ENCODE measurements at places on chromosomes 4 and X. TPM values are rescaled to one million over a fixed set of nuclear protein-coding genes. Genes with fewer than 3 reads are reported as not detected.

DNA sequence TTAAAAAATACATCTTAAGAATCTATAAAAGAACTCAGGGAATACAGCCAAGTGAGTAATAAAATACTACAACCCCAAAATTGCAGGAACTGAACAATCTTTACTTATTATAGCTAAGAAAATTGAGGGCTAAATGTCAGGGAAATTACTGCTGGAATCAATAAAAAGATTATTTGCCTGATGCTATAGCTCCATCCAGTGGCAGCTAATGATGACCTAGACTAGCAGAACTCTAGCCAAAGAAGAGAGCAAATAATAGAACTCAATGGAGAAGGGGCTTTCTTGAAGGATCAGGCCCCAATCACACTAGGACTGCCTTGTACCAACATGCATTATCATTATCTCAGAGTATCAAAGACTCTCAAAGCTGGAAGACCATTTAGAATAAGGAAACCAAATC lies 85.0 kb upstream of the FAM241A start:
- peaks cover 7% of the 10 kb centered on the region for H3K27me3 ChIP-seq
- H3K4me1 ChIP-seq: no peaks in the 10 kb centered on the region
- no peak overlapping the region for H3K27ac ChIP-seq
- no peak for DNase-seq

GRCh38 chr4:48706736-48707135 lies 73.3 kb downstream of the FRYL start:
- peaks cover 17% of the 10 kb centered on the region for H3K4me1 ChIP-seq
- H3K36me3 ChIP-seq: peaks cover 26% of the 10 kb centered on the region
- H3K27me3 ChIP-seq: no peaks in the 10 kb centered on the region
- no peak for DNase-seq

DNA sequence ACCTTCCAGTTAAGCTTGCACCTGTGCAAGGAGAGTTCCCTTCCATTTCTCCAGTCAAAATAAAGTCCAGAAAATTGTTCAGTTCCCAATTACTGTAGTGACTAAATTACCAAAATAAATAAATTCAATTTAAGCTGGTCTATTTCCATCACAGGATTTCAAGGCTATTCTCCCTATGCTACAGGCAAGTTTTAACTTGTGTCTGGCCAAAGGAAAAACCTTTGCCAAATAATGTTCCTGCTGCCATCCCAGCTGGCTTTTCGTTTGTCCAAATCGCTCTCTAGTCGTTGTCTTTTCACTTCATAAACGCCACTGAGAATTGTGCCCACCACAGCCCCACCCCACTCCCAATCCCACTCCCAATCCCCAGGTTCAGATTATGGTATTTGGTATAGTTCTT lies 2.4 kb downstream of the KCTD8 start:
- H3K4me3 ChIP-seq: no peak overlapping the region
- peaks cover 9% of the 10 kb centered on the region for H3K4me1 ChIP-seq
- no peaks in the 10 kb centered on the region for H3K36me3 ChIP-seq
- H3K27ac ChIP-seq: no peak overlapping the region
- peaks cover 32% of the 10 kb centered on the region for H3K27me3 ChIP-seq

DNA sequence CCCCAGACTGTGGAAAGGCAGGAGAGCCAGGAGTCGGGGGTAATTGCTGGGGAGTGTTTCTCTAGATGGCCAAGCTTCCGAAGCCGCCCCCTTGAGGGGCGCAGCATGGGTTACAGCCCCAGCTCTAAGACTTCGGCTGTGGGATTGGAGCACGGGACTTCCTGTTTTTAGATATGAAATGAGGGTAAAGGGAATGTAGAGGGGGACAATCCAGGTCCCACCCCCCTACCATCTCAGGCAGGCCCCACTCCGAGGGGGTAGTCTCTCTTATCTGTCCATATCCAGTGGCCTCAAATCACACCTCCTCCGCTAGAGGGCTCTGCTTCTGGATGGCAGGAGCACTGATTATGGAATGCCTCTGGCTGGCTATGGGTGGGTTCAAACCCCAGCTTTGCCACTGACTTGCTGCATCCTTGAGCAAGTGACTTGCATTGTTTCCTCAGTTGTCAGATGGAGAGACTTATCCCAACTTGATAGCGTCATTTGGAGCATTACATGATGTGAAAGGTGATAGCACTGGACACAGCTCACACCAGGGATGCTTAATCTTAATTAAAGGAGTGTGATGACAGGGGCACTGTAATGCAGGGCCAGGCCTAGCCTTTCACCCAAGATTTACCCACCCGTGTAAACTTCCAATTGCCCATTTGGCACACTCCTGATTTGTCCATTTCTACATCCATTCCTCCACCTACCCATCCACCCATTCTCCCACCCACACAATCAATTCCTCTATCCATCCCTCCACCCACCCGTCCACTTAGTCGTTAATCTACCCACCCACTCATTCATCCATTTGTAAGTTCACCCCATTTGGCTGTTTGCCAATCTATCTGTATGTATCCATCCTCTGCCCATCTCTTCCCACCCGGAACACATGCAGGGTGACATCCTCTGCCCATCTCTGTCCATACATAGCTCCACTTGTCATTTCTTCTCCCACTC lies 848 bp upstream of the KCND1 start:
- peaks cover 16% of the 10 kb centered on the region for H3K4me1 ChIP-seq
- H3K4me3 ChIP-seq: peak overlapping the region; percentile 35
- H3K27ac ChIP-seq: no peak overlapping the region
- H3K27me3 ChIP-seq: no peaks in the 10 kb centered on the region
- peaks cover 9% of the 10 kb centered on the region for H3K36me3 ChIP-seq

- H3K36me3 ChIP-seq: no peaks in the 10 kb centered on the region
- H3K4me3 ChIP-seq: no peak overlapping the region
- H3K27me3 ChIP-seq: peaks cover under 1% of the 10 kb centered on the region
- DNase-seq: no peak
These were observed 131.1 kb downstream of the HS3ST1 start for GRCh38 chr4:11297627-11298026.

GRCh38 chr4:123317211-123317610 lies 79.4 kb upstream of the SPRY1 start:
- no peak overlapping the region for H3K4me3 ChIP-seq
- no peak overlapping the region for H3K27ac ChIP-seq
- peaks cover 50% of the 10 kb centered on the region for H3K36me3 ChIP-seq
- H3K27me3 ChIP-seq: no peaks in the 10 kb centered on the region
- no peak for DNase-seq

DNA sequence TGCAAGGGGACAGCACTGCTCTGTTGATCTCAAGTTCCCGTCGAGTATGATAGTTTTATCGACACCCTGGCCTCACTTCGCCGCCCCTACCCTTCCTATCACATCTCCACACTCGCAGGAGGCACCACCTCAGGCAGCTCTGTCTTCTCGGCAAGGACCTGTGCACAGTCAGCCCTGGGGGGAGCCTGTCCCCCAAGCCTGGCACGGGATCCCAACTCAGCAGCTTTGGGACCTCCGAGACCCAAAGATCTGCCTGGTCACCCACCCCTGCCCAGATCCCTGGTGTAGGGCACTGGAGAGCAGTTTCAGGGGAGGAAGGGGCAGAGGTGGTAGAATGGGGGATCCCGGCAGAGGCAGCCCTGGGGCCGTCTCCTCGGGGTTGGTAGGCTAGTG lies 18.0 kb upstream of the UBA1 start:
- H3K36me3 ChIP-seq: peaks cover 21% of the 10 kb centered on the region
- H3K4me1 ChIP-seq: peaks cover 2% of the 10 kb centered on the region
- no peaks in the 10 kb centered on the region for H3K27me3 ChIP-seq
- H3K4me3 ChIP-seq: no peak overlapping the region

DNA sequence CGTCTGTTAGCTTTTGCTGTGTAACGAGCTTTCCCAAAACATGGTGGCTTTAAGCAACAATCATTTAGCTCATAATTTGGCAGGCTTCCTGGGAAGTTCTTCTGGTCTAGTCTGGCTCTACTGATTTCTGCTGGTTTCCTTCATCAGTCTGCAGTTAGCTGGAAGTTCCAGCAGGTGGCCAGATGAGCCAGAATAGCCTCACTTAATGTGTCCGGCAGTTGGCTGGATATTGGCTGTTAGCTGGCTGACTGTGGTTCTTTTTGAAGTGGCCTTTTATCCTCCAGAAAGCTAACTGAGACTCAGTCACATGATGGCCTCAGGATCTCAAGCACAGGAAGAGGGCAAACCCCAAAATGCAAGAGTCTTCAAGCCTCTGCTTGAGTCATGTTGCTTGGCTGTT lies 34.9 kb downstream of the FTHL17 start:
- no peaks in the 10 kb centered on the region for H3K4me1 ChIP-seq
- no peak overlapping the region for H3K4me3 ChIP-seq
- H3K27ac ChIP-seq: no peak overlapping the region
- no peaks in the 10 kb centered on the region for H3K36me3 ChIP-seq
- H3K27me3 ChIP-seq: no peaks in the 10 kb centered on the region
- peak; percentile 12 for DNase-seq

DNA sequence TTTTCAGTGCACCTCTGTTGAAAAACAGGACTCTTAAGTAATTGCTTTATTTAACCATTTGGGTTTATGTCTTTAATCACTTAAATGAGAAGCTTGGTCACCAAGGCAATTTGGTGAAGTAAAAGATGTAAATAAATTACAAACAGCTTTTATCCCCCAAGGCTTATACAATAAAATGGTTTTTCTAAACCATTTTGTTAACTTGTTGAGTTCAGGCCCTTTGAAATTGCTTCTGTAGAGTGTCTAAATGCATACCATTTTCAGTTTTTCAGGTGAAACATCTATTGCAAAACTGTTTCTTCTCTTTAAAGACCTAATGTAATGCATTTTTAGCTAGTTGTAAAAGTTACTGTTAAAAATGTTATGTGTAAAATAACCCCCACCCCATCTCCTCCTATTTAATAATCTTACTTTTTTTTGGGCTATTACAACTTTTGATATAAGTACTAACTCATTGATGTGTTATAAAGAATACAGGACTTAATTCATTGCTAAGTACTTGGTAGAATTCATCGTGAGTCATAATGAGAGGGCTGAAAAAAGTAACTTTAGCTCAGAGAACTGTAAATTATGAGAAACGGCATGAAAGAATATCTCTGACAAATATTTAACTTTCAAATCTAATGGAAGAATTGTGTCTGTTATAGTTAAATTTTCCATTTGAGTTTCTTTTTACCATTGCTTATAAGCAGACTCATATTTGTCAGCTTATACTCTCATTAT lies 4.5 kb downstream of the RAPGEF2 start:
- peak overlapping the region; percentile 76 for H3K27ac ChIP-seq
- peaks cover 3% of the 10 kb centered on the region for H3K36me3 ChIP-seq
- H3K27me3 ChIP-seq: no peaks in the 10 kb centered on the region
- DNase-seq: no peak
- peak overlapping the region; percentile 60 for H3K4me3 ChIP-seq
- H3K4me1 ChIP-seq: peaks cover 55% of the 10 kb centered on the region

- H3K4me1 ChIP-seq: peaks cover 5% of the 10 kb centered on the region
- no peak for DNase-seq
- peaks cover 15% of the 10 kb centered on the region for H3K27me3 ChIP-seq
These were observed 1.6 kb downstream of the SLC49A3 start for GRCh38 chr4:687048-687970.

DNA sequence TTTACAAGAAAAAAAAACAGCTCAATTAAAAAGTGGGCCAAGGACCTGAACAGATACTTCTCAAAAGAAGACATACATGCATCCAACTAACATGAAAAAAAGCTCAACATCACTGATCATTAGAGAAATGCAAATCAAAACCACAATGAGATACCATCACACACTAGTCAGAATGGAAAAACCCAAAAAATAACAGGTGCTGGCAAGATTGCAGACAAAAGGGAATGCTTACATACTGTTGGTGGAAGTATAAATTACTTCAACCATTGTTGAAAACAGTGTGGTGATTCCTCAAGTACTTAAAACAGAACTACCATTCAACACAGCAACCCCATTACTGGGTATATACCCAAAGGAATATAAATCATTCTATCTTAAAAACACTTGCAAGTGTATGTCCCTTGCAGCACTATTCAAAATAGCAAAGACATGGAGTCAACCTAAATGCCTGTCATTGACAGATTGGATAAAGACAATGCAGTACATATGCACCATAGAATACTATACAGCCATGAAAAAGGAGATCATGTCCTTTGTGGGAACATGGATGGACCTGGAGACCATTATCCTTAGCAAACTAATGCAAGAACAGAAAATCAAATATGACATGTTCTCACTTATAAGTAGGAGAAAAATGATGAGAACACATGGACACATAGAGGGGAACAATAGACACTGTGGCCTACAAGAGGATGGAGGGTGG lies 97.6 kb downstream of the RAB28 start:
- no peak overlapping the region for H3K4me3 ChIP-seq
- H3K36me3 ChIP-seq: peaks cover 27% of the 10 kb centered on the region
- DNase-seq: no peak
- H3K27ac ChIP-seq: no peak overlapping the region

DNA sequence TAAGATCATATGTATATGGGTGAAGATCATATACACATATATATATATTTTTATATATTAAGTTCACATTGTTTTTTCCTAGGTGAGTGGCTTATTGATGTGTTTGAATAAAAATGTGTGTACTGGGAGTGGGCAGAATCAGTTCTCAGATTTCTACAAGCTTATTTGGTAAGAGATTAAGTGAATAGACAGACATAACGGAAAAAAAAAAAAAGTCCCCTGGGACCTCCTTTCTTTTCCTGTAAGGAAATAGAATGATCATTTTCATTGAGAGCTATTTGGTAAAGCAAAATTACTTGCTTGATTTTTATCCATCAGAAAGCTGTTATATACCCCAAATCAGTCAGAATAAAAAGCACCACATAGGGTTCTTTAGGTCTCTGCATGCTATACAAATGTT lies 597.7 kb downstream of the PCDH18 start:
- H3K27me3 ChIP-seq: no peaks in the 10 kb centered on the region
- H3K36me3 ChIP-seq: no peaks in the 10 kb centered on the region
- DNase-seq: no peak
- no peak overlapping the region for H3K4me3 ChIP-seq

DNA sequence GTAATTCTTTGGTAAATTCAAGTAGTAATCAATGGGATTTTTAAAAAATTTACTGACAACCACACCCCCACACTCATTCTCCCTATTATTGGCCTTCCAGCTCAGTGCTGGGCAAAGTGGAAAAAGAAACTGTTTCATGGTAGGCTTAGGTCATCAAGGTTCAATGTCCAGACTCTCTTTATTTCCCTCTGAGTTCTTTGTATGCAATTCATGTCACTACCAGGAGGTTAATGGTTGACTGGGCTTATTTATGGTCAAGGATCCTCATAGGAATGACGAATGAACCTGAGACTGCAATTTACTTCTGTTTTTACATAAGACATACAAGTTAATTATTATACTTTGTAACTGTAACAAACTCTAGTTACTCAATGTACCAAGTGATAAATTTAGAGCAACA lies 403.2 kb downstream of the KLHL13 start:
- H3K27ac ChIP-seq: no peak overlapping the region
- H3K4me1 ChIP-seq: no peaks in the 10 kb centered on the region
- no peaks in the 10 kb centered on the region for H3K27me3 ChIP-seq

GRCh38 chrX:1389181-1389992 lies 2.5 kb downstream of the SLC25A6 start:
- H3K4me1 ChIP-seq: peaks cover 38% of the 10 kb centered on the region
- no peak overlapping the region for H3K4me3 ChIP-seq
- no peaks in the 10 kb centered on the region for H3K27me3 ChIP-seq
- no peak for DNase-seq
- H3K27ac ChIP-seq: peak overlapping the region; percentile 67

NXF3 gene
- not detected for total RNA-seq

VSIG1 gene
- total RNA-seq: 1.2 TPM

TTC29 gene
- not detected for total RNA-seq

SCRG1 gene
- not detected for total RNA-seq

SMR3B gene
- total RNA-seq: not detected

TRO gene
- total RNA-seq: 2.3 TPM

All from activated CD4-positive, alpha-beta memory T cell treated with anti-CD3 and anti-CD28 coated beads for 36 hours (primary cell).